ENCODE measurements at places on chromosomes 12 and 14.

DNA sequence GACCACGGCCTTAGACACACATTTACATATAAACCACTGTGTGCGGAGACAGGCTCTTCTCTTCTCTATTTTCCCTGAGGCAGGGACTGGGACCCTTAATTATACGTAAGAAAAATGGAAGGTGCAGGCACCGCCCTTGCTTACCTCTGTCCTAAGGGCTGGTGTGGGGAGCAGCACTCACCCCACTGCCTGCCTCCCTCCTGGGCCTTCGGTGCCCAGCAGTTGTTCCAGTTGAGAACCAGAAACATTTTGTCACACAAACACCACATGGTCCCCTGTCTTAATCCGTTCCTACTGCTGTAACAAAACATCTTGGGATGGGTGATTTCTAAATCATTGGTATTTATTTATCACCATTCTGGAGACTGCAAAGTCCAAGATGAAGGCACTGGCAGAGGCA is 192.7 kb upstream of the DIO3 start:
- no peak for DNase-seq

GRCh38 chr12:64616201-64616600 is 5.9 kb downstream of the RASSF3 start:
- no peak for DNase-seq

DNA sequence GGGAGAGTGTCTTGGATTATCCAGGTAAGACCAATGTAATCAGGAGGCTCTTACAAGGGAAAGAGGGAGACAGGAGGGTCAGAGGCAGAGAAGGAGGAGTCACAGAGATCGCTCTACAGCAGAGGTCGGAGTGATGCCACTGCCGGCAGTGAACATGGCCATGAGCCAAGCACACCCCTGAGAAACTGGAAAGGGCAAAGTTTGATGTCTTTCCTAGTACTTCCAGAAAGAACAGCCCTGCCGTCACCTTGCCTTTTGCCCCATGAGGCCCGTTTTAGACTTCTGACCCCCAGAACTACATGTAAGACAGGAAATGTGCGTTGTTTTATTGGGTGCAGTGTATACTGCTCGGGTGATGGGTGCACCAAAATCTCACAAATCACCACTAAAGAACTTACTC is 133.7 kb downstream of the CALM1 start:
- DNase-seq = no peak

GRCh38 chr12:11819643-11820042 is 170.2 kb downstream of the ETV6 start:
- no peak for DNase-seq

DNA sequence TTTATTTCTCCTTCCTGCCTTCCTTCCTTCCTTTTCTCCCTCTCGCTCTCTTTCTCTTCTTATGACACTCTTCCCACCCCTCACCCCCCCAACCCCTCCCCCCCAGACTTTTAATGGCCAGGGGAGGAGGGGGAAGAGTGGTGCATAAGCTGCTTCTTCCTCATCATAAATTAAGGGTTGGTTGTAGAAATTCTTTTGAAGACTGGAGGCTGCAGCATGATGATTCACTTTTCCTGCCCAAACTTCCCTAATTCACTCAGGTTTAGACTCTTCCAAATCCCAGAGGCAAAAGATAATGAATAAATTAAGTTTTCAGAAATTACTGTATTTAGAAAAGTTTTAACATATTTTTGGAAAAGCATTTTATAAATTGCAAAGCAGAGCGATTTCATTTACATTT is 58.2 kb downstream of the GRIP1 start:
- no peak for DNase-seq

DNA sequence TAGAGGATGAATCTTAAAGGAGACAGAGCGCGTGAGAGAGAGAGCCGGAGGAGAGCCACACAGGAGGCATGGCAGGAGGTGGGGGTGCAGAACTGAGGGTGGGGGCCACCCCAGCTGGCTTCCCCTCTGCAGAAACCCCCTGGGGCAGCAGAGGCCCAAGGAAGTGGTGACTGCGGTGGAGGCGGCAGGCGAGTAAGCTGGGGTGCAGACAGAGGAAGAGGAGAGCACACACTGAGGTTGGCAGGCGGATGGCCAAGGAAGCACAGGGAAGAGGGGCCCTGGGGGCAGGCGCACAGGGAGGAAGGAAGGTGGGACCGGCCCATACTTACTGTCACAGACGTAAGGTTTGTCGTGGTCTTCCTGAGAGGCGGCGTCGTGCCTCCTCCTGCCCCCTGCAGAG is 179.8 kb downstream of the DPF3 start:
- DNase-seq = no peak

DNA sequence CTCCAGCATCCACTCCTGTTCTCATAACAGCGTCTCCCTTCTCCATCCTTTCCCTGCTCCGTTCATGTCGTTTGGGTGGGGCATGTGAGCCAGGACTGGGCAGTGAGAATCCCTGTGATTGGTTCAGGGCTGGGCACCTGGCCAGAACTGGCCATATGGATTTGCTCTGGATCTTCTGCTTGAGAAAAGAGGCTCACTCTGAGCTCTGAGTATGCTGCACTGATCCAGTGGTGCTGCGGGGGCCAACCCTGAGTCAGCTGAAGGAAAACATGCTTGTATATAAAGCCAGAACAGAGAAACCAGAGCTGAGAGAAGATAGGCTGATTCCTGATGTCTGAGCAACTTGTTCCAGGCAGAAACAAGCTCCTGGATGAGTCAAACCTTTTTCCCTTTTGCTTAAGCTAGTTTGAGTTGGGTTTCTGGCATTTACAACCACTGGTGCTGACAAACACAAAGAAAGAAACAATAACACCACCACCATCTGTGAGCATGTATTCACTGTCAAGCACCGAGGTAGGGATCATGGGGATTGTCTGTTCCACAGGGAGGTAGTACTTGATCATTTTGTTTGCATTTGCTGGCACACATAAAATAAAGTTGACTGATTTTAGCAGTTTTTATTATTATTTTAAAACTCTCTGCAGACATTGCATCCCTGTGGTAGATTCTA is 14.0 kb upstream of the HPD start:
- no peak for DNase-seq

- DNase-seq = no peak
Observed at GRCh38 chr12:47752552-47752951, 6.1 kb downstream of the RAPGEF3 start.

- no peak for DNase-seq
Observed at GRCh38 chr12:67430708-67431335, 161.7 kb downstream of the CAND1 start.

- DNase-seq = no peak
Observed at GRCh38 chr12:109625749-109626377, 52.3 kb downstream of the MVK start.

GRCh38 chr12:96824838-96825236 is 82.2 kb upstream of the NEDD1 start:
- DNase-seq = no peak

- peak; percentile 87 for DNase-seq
Observed at GRCh38 chr14:58395812-58396788, at the start of gene TOMM20L. Gene TOMM20L, plus strand, starts transcription at chr14:58395930. Its CDS starts 28 bp downstream, at chr14:58395958.

GRCh38 chr12:126763359-126763758 is 1503.6 kb upstream of the TMEM132C start:
- no peak for DNase-seq

- DNase-seq = no peak
Observed at GRCh38 chr12:8987685-8988084, 1.7 kb upstream of the KLRG1 start.

DNA sequence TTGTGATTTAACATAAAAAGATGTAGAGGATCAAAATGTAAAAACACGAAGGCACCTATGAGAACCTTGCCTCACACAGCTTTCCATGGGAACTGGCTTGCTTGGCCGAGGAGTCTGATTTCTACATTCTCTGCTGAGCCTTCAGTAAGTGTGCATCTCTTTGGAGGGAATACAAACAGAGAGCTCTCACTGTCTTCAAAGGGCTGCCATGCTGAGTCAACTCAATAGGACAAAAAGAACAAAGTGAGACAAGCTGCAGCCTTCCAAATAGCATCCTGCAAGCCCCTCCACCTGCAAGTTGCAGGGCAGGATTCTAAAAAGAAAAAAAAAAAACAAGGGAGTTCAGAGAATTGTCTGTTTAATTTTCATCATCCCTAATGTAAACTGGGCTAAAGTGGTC is 411.9 kb downstream of the NELL2 start:
- peak; percentile 54 for DNase-seq

- DNase-seq = peak; percentile 72
Observed at GRCh38 chr14:70073924-70074566, 114.7 kb downstream of the SLC8A3 start.

DNA sequence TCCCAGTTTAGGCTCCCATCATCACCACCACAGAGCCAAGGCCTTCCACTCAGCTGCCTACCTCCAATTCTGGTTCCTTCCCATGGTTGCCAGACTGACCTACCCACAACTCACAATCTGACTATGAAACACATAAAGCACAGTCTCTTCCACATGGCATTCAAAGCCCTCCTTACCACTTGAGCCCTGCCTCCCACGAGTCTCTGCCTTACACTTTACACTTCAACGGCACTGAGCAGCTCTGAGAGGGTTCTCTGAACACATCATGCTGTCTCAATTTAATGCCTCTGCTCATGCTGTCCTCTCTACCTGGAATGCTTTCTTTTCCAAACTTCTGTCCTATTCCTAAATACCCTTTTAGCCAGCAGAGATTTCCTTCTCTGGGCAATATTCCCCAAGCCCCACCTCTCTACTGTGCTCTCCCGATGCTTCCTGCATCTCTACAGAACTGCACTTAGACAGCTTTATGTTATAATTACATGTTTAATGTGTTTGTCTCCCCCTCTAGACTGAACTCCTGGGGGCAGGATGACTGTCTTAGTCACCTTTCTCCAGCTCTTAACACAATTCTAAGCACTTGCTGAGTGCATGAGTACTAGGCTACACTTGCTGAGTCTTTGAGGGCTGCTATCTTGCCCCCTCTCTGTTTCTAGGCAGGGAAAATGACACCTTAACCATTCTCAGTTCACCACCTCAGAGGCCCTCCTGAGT is 23.5 kb downstream of the FMNL3 start:
- DNase-seq = no peak

GRCh38 chr12:2233034-2233433 is 180.2 kb downstream of the CACNA1C start:
- DNase-seq = no peak

GRCh38 chr12:79926951-79927350 is 7.9 kb downstream of the PPP1R12A start:
- DNase-seq = no peak

- DNase-seq = no peak
Observed at GRCh38 chr14:76834241-76834661, 8.0 kb downstream of the LRRC74A start.

DNA sequence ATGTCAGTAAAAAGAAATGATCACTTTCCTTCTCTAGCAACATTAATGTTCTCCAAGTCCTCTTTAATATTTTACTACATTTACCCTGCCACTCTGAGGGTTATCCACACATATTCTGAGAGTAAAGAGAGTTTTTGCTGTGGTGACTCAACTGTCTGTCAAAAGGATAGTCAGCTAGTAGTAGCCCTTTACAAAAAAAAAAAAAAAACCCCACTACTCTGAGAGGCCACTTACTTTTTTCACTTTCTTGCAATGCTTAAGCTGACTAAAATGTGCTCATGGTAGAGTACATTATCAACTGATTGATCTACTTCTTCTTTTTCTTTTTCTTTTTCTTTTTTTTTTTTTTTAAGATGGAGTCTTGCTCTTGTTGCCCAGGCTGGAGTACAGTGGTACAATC is 27.6 kb upstream of the PPM1A start:
- DNase-seq = no peak

DNA sequence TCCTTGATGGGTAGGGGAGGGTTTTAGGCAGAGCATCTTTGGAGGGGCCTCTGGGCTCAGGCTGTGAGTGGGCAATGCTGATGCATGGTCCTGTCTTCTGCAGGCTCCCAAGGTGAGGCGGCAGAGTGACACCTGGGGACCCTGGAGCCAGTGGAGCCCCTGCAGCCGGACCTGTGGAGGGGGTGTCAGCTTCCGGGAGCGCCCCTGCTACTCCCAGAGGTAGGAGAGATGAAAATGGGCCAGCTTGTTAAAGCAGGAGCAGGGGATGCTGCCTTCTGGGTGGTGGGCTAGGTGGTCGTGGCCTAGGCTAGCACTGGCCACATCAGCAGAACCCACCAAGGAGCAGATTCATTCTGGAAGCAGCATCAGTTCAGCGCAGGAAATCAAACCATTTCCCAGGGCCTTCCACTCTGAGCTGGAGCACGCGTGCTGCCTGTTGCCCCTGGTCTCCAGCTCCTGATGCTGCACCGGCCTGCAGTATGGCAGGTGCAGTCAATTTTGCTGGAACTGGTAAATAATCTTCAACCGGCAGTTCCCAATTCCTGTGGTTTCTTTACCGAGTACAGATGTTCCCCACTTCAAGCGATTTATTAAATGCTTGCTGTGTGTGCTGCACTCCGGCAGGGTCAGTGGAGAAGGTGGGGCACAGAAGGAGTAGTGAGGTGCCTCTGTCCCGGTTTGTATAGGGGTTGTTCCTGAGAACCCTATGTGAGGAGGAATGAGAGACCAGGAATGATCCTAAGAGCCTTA is 7.4 kb downstream of the PAPLN start:
- DNase-seq = no peak

- DNase-seq = no peak
Observed at GRCh38 chr12:65490250-65490649, 211.8 kb downstream of the MSRB3 start.

DNA sequence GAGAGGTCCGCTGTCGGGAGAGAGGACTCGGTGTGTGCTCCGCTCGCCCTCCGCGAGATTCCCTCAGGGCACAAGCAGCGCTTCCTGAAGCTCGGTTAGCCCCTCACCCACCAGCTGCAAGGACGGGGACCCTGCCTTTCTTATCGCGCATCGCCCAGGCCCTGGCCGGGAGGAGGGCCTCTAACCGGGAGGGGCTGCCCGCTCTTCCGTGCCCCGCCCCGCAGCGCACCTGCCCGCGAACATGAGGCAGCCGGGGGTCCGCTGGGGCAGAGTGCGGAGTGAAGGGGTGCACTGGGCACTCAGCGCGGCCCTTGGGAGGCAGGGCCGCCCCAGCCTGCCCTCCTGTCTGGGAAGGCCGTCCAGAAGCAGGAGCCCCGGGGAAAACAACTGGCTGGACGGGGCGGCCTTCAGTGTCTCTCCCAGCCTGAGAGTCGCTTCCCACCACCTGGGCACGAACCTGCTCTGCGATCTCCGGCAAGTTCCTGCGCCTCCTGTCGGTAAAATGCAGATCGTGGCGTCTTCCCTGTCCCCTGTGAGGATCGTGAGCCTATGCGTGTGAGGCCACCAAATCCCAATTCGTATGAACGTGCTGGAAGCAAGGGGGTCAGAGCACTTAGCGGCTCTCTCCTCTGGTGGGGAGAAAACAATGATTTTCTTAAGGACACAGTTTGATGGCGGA is 28.0 kb upstream of the ADIPOR2 start:
- DNase-seq = no peak

- DNase-seq = no peak
Observed at GRCh38 chr12:72369423-72369959, 97.3 kb downstream of the TRHDE start.

GRCh38 chr12:40209886-40210285 is 14.9 kb upstream of the LRRK2 start:
- DNase-seq = no peak

DNA sequence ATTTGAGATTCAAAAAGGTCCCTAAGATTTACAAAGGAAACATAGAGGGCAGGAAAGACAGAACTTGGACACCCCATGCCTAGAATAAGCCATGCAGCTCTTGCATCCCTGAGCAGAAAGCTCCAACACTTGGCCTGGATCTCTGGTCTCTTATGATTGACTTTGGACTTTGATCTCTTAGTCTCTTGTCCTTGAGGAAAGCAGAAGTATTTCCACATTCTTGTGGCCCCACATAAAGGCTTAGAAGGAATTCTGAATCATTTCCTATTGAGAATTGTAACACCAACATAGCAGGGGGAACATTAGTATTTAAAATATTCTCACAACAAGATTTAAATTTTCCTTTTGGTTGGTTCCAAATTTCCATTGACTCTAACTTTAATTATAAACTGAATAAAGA is 283.7 kb upstream of the PRKD1 start:
- no peak for DNase-seq
